ENCODE measurements at places on chromosomes 13 and 19. TPM values are rescaled to one million over a fixed set of nuclear protein-coding genes. Genes with fewer than 3 reads are reported as not detected.

The KLK10 gene
- 0.18 TPM for polyA plus RNA-seq

The TIMM29 gene
- 24.7 TPM for polyA plus RNA-seq

The LILRB2 gene
- 1.1 TPM for polyA plus RNA-seq

The ZNF284 gene
- 3.9 TPM for polyA plus RNA-seq

The BRME1 gene
- 4.7 TPM for polyA plus RNA-seq

The GTPBP3 gene
- polyA plus RNA-seq, result 13.9 TPM

The ZNF324 gene
- 9.3 TPM for polyA plus RNA-seq

The GRIK5 gene
- polyA plus RNA-seq, result 20.0 TPM

The CNMD gene
- 0.93 TPM for polyA plus RNA-seq

The HCN2 gene
- 0.17 TPM for polyA plus RNA-seq

DNA sequence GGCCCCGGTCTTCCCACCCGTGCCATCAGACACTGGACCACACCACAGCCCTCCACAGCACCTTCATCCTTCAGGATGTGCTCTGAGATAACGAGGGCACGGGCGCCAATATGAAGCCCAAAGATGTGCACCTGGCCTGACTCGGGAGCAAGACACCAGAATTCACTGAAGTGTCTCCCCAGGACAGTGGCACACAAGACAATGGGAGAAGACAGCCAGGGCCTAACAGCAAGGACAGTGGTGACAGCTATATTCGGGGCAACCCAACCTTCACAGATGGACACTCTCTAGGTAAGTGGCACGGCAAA lies 7.2 kb downstream of the DDX39A start:
- no peak for DNase-seq

GRCh38 chr13:95155504-95155903 lies 145.7 kb downstream of the ABCC4 start:
- no peak for DNase-seq

GRCh38 chr13:36801035-36801434 lies 18.0 kb upstream of the RFXAP start:
- no peak for DNase-seq
